Mesothelial cell of epicardium (in vitro differentiated cells): ENCODE measurements at places on chromosomes 6 and 20. TPM values are rescaled to one million over a fixed set of nuclear protein-coding genes. Genes with fewer than 3 reads are reported as not detected.

PI3 gene
- total RNA-seq: not detected in 3 replicates

GRCh38 chr20:58669287-58670006, 18.4 kb downstream of the STX16 start:
- no peak for DNase-seq

SPATS1 gene
- not detected in 3 replicates for total RNA-seq

- no peak for DNase-seq
Measured at GRCh38 chr6:138896104-138896756, 91.8 kb downstream of the REPS1 start.

- DNase-seq: no peak
Measured at GRCh38 chr6:22102671-22103070, 194.2 kb downstream of the PRL start.

KHDC1 gene
- 9.5 to 10.2 TPM (median 10.2 TPM) in 3 replicates for total RNA-seq

RTF2 gene
- total RNA-seq: 59.5 to 63.2 TPM (median 61.9 TPM) in 3 replicates

DNA sequence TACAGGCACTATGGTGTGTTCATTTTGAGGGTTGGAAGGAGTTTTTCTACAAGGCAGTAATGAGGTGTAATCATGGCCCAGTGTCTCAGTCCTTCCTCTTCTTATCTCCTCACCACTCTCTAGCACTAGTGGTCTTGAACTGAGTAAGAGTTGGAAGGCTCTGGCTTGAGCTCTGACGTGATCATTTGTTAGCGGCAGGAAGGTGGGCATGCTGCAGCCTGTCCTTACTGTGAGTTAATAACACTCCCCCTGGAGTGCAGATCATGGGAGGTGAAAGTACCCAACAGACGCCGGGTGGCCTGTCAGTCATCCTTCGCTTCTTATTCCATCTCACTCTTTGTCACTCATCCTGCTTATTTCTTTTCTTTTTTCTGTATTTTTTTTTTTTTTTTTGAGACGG, 356.9 kb downstream of the CDKAL1 start:
- DNase-seq: no peak

DNA sequence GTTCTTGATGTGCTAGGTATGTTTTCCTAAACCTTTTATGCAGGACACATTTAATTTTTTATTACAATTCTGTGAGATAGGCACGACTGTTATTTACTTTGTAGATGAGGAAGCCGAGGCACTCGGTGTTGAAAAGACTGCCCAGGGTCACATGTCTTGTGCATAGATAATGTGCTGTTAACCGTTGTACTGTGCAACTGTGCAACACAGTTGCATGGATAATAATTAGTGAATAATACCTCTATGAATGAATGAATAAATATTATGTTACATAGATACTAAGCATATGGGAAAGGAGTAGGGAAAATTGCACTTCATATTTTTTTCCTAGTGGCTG, 60.3 kb upstream of the DEK start:
- no peak for DNase-seq

GRCh38 chr6:79780881-79781280, 149.8 kb downstream of the SH3BGRL2 start:
- DNase-seq: no peak
